ENCODE measurements at places on chromosomes 1 and 21.
A peak's percentile ranks its signal among the peaks of the same experiment; 100 is the strongest.

DNA sequence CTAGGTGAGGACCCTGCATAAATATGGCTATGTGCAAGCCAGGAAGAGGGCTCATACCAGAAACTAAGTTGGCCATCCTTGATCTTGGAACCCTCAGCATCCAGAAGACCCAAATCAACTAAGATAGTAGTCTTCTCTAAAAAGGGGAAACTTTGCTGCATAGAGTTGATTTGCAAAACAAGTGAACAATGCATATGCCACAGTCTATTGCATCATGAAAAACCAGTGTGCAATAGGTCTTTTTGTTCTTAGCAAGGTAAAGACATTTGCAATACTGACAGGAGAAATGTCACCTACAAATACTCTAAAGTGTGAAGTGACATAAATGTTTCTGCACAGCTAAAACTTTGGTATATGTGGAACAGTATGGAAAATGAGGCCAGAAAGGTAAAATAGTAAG, 2.0 kb upstream of the IFI16 start:
- no peak for DNase-seq

DNA sequence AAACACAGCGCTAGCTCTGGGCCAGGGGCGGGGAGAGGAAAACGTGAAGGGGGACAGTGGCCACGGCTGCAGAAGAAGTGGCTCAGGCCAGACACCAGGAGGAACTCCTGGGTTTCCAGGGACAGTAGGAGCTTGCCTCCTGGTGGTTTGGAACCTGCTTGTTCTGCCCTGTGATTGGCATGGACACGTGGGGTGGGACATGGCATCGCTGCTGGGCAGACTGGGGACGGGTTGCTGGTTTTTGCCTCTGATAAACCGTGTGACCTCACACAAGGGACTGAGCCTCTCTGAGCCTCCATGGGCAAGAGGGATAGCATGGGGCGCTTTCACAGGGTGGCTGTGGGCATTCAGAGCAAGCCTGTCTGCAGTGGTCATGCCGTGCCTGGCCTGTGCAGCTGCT, 7.5 kb upstream of the PLCH2 start:
- DNase-seq: no peak

GRCh38 chr1:212928323-212929291, 21.7 kb upstream of the VASH2 start:
- DNase-seq: peak; percentile 89

GRCh38 chr1:184822267-184822666, 67.6 kb upstream of the EDEM3 start:
- DNase-seq: no peak

DNA sequence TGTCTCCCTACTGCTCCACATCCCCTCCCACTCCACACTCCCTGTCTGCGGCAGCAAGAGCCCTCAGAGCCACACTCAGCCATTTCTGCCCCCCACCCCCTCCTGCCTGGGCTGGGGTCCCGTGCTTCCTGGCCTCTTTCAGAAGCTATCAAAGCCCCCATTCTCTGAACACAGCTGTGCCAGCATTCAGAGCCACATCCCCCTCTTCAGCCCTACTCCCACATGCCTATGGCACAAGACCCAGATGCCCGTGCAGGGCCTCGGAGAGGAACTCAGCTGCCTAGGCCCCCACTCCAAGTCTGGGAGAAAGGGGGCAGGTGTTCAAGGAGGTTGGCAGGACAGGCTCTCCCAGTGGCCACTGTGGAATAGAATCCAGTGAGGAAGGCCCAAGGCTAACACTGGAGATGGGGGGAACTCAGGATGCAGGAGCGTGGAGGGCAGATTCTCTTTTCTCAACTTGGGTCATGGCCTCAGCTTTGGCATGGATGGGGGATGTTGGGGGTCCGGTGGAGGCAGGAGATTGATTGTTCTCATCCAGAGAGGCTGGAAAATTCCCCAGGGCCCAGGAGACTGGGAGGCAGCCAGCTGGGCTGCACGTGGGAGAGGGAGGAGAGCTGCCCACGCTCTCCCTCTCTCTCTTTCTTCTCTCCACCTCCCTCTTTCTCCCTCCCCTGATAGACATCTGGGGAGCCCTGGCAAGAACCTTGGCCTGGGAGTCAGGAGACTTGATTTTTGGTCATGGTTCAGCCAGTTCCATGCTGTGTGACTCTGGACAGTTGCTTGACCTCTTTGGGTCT, 3.5 kb upstream of the BCAN start:
- DNase-seq: no peak

- no peak for DNase-seq
Observed at GRCh38 chr1:228487336-228488124, at the start of gene RNF187. RNF187 (plus strand) TSS chr1:228487382.

GRCh38 chr1:164223378-164223777, 335.6 kb upstream of the PBX1 start:
- no peak for DNase-seq

DNA sequence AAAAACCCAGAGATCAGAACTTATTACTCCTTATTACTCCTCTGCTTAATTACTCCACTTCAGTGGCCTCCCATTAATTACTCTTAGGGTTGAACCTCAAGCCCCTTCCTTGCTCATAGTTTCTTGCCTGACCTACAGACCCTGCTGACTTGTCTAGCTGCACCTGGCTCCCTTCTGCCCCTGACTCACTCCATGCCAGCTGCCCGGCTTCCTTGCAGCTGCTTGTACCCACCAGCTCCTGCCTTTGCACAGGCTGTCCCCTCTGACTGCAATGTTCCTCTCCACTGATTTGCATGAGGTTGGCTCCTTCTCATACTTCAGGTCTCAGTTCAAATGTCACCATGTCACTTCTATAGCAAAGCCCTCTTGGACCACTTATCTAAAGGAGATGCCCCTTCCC, 1.9 kb upstream of the PTPRU start:
- no peak for DNase-seq

DNA sequence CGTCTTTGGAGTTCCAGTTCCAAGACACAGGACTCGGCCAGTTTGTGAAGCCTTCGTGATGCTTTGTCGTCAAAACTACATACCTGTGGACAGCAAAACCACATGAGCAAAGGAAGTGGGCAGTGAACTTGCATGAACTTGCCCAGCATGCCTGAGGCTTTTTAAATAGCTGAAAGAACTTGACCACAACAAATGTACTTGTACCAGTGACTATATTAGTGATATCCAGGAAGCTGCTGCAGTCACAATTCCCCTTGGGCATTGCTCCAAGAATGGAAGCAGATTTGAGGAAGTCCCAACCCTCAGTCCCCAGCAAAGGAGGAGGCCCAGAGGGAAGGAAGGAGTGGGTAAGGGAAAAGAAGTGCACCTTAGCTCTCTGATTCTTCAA, 2.6 kb downstream of the FUCA1 start:
- no peak for DNase-seq

- DNase-seq: no peak
Observed at GRCh38 chr1:198903621-198904020, 264.8 kb downstream of the PTPRC start.

GRCh38 chr1:85976516-85977205, 179.9 kb downstream of the COL24A1 start:
- no peak for DNase-seq

DNA sequence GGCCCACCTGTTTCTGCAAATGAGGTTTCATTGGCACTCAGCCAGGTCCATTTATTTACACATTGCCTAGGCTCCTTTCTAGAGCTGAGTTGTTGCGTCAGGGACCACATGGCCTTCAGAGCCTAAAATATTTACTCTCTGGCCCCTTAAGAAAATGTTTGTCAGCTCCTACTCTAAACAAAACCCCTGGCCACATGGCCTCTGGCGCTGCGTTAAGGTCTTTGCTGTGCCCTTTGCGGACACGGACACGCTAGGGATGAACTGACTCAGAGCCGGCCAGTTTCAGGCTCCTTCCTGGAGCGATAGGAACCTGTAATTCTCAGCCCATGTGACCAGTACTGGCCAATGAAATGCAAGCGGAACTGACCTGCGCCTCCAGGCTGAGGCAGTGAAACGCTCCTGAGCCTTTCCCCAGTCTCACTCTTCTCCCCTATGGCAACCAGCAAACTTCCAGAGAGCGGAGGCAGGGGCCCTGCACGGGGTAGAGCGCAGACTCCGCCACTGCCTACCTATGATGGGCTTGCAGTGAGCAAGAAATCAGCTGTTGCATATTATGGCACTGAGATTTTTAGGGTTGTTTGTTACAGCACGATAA, 160.3 kb downstream of the ETS2 start:
- DNase-seq: no peak

DNA sequence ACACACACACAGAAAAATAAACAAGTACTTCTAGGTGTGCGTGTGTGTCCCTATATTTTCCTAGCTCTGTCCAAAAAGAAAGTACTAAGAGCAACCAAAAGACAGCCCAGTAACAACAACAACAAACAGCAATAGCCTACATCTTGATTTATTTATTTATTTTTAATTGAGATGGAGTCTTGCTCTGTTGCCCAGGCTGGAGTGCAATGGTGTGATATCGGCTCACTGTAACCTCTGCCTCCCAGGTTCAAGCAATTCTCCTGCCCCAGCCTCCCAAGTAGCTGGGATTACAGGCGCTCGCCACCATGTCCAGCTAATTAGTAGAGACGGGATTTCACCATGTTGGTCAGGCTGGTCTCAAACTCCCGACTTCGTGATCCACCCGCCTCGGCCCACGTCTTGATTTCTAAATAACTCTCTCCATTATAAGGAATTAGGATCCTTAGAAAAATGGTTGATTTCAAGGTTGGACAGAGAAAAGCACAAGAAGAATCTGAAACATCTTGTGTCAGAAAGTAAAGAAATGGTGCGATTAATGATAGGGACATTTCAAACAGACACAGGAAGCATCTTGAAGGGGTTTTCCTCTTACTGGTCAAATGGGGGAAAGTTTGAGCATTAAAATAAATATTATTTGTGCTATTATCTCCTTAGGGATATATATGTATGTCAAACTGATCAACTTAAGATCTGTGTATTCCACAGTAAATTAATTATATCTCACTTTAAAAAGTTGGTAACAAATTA, 59.4 kb downstream of the ARID4B start:
- no peak for DNase-seq

DNA sequence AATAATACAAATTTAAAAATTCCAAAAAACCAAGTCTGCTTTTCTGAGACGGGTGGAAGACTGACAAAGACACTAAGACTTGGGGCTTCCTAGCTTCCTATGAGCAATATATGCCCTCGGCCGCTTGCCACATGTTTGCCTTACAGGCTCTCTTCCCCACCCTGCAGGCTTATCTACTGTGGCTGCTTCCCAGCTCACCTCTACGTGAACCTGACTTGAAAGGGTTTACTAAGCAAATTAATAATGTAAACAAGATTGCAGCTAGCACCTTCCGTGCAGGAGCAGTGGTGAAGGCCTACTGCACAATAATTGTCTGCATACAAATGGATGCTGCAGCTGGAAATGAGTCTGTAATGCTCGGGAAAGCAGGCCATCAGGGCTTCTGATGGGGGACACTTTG, 152.9 kb upstream of the DAB1 start:
- no peak for DNase-seq

DNA sequence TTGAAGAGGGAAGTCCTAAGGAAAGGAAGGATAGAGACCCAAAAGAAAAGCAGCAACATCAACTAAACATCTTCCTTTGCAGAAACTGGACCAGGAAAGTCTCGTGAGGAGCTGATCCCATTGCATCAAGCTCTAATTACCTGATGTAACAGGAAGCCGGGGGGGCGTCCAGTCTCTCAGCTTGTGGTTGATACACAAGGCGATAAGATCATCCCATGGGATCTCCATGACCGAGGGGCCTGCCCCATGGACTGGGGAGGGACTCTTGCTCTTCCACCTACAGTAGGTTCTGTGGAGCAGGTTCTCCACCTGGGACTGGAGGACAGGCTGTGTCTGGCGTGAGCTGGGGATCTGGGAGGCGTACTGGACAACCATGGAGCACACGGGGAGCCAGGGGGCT, 14.8 kb upstream of the LSS start:
- DNase-seq: no peak

DNA sequence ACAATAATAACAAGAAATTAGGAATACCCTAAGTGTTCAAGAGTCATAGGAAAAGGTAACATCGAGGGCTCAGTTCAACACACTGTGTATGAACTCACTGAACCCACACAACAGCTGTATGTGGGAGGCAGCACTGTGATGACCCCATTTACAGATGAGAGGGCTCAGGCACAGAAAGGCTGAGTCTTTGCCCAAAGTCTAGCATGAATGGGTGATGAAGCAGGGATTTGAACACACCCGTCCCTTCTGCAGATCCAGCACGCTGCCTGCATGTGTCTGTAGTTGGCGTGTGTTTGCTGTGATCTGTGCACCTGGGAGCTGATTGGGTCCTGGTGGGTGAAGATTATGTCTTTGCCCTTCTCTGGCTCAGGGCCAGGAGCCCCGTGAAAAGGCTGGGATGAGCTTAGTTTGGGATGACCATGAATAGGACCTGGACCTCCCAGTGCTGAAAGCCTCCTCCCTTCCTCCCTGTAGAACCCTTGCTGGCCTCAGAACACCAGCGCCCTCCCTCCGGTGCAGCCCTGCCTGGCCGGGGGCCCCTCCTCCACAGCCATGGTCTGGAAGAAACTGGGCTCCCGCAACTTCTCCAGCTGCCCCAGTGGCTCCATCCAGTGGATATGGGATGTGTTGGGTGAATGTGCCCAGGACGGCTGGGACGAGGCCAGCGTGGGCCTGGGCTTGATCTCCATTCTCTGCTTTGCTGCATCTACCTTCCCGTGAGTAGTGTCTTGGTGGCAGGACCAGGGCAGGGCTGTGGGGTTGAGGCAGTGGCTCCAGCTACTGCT, 5.2 kb downstream of the SLC66A1 start:
- no peak for DNase-seq

GRCh38 chr1:234901491-234902049, 227.1 kb downstream of the TOMM20 start:
- DNase-seq: no peak

GRCh38 chr1:160818207-160818937, 22.4 kb downstream of the LY9 start:
- peak; percentile 20 for DNase-seq

- no peak for DNase-seq
Observed at GRCh38 chr1:236204656-236205055, 62.3 kb downstream of the GPR137B start.

GRCh38 chr1:106555571-106555970, 500.9 kb upstream of the PRMT6 start:
- DNase-seq: no peak

DNA sequence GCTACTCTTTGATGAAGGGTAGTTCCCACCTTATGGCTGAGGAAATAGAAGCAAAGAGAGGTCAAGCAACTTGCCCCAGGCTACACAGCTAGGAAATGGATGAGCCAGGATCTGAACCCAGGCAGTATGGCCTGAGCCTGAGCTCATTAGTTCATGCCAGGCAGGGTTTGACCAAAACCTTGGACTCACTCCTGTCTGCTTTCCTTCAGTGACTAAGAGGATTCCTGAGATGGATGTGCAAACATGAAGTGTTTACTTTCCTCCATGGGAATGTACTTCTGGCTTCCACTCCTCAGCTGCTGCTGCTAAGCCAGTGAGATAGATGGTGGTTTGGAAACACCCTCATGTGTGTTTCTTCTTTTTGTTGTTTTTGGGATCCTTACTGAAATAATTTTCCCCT, 35.1 kb upstream of the ERRFI1 start:
- DNase-seq: no peak

All from HAP-1 (cell line).